Bronchial epithelial cell (primary cell): ENCODE measurements at places on chromosomes 1 and 21.

DNA sequence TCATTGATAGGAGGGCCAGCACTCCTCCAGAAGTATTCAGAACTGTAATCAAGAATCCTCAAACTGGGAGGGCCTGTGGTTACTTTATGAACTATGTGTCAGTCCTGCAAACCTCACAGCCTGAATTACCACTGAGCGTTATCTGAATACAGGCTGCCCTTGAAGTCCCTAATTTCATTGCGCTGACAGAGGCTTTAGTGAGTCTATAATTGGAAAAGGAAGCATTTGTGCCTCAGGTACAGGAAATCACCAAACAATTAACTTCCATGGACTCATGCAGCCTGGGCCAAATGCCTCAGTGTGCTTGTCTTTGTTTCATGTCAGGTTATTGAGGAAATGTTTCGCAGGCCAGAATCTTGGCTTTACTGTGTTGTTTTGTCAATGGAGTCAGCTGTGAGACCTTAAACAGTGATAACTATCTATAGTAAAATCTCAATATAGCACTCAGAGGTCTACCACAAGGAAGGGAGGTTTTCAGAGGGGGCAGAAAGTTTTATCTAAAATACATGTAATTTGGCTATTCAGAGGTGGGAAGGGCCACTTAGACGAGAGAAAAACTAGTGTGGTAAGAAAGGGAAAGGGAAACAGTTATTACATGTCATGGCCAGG lies 32.9 kb upstream of the DOCK7 start:
- DNase-seq: no peak

GRCh38 chr1:205945069-205945468 lies 1.8 kb upstream of the SLC26A9 start:
- DNase-seq: no peak

DNA sequence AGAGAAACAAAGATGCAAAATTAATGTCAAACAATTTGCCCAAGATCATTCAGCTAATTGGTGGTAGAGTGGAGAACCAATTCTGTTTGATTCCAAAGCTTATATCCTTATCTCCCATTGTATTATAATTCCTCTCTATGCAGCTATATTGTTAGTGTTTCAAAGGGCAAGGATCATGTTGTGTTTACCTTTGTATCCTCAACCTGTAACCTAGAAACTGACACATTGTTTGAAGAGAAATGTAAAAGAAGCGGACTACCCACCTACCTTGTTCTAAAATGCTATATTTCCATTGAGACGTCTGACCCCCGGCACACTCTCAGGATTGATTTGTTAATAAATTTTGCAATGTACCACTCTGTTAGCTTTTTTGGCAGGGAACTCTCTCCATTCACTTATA lies 9.3 kb downstream of the RAVER2 start:
- DNase-seq: no peak

- no peak for DNase-seq
Observed at GRCh38 chr1:60331647-60332046, 258.1 kb upstream of the C1orf87 start.

DNA sequence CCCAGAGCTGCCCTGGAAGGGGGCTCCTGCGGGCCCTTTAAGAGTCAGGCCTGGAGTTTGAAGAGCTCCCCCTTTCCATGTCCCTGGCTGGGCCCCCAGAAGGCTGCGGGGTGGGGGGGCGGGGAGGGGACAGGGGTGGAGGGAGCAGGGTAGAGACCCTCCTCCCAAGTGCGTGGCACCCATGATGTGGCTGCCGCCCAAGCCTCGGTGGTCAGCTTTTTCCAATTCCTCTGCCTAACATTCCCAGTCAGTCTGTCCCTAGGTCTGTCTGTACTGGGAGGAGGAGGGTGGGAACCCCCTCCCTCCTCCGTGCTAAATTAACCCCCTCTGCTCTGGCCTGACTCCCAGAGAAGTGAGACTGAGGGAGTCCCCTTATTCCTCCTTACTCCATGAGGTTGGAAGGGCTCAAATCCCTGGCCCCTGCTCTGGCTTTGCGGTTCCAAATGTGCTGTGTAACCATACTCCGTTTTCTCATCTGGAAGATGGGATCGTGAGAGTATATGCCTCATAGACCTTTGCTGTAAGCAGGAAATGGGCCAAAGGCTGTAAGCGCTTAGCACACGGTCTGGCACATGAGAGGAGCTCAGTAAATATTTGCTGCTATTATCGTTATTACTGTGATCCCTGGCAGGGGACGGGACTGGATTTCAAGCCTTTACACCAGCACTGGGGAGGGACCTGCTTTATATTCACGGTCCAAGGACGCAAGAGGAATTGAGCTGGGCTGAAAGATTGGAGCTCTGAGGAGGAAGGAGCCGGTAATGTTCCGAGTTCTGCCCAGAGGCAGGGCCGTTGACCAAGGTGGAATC lies 658 bp upstream of the COL16A1 start:
- DNase-seq: peak; percentile 46

- DNase-seq: no peak
Observed at GRCh38 chr21:37425001-37425400, 58.4 kb downstream of the DYRK1A start.
